SK-MEL-5 (cell line): ENCODE measurements at places on chromosomes 3 and 15. TPM values are rescaled to one million over a fixed set of nuclear protein-coding genes. Genes with fewer than 3 reads are reported as not detected.
A peak's percentile ranks its signal among the peaks of the same experiment; 100 is the strongest.

DNA sequence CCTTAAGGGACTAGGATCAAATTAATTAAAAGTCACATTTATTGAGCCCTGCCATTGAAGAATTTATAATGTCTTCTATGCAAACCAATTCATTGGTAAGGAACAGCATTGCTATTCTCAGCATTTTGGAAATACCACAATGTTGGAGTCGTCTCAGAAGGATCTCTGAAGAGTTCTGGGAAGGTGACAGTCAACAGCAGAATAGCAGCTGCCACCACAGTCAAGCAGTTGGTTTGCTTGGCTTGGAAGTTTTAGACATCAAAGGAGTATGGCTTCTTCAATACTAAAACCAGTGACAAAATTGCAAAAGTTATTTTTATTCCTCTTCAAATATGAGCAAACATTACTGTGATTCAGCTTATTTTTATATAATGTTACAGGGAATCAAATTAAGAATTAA is 167.9 kb downstream of the CNTN4 start:
- DNase-seq = no peak

GRCh38 chr3:89957451-89957850 is 850.0 kb downstream of the EPHA3 start:
- DNase-seq = no peak

- DNase-seq = peak; percentile 52
Observed at GRCh38 chr3:31768479-31769125, 212.5 kb downstream of the OSBPL10 start.

GRCh38 chr3:34276342-34276741 is 477.9 kb downstream of the PDCD6IP start:
- no peak for DNase-seq

DNA sequence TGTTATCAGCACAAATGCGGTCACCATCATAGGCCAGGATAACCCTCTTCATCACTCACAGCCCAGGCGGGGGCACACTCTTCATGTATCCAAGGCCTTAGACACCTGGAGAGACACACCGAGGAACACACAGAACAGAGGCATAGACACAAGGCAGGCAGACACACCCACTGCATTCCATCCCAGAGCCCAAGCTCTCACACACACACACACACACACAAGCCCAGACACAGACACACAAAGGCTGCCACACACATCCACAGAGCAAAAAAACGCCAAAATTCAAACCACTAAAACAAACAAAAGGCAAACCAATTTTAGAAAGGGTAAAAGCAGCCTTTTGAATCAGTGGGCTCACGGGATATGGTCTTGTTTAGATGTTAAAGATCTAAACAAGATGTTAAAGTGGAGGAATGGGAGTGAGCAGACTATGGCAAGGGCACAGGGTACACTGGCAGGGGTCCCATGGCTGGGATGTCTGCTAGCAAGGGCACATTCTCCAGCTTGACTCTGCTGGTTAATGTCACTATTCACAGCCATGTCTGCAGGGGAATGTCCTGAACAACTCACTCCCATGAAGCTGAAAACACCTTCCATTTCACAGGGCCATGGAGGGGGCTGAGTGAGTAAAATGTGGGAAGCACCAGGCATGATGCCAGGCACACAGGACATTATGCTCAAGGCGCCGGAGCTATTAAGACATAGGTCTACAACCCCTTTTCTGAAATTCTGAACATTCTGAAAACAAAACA is 14.9 kb upstream of the CRABP1 start:
- no peak for DNase-seq

DNA sequence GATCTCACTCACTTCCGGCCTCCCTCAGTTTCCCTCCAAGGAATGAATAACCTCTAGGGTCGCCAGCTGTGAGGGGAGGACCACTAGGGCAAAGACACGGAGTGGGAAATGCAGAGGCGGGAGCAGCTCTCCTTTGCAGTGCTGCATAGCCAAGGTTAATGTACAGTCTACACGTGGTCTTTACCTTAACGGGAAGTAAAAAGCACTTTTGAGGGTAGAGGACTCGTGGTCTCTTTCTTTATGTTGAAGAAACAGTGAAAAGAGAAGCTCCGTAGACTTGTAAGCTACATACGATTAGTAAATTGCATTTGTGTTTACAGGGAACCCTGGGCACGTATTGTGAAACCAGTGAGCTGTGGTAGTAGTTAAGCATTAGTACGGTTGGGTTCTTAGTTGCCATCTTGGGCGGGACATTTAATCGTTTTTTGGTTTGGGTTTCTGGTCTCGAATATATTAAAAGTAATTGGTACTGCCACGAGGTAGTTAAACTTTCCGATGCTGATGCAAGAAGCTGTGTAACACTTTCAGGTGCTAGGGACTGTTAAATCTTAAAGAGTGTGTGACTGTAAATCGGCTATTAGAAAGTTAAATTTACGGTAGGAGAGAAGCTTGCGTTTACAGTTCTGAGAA is 828 bp downstream of the U2SURP start:
- peak; percentile 37 for DNase-seq

GRCh38 chr15:86611417-86612040 is 531.9 kb downstream of the AGBL1 start:
- peak; percentile 5 for DNase-seq

GRCh38 chr15:41950489-41950888 is 21.9 kb downstream of the EHD4 start:
- DNase-seq = no peak

DNA sequence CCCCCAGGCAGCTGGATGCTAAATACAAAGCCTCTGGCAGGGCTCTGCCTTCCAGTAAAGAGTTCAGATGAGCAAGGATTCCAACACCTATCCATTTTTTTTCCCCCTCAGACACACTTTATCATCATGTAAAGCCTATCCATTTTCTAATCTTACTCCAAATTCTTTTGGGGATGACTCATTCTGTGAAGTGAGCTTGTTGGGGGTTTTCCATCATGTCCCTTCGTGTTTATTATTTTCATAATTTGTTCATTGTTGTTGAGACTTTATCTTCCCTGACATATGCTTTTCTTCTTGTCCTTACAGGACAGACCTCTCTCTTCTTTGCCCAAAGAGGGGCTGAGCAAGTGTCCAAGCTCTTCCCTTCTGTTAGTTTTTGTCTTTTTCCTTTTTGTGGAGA is 34.7 kb upstream of the SH3BP5 start:
- DNase-seq = no peak

DNA sequence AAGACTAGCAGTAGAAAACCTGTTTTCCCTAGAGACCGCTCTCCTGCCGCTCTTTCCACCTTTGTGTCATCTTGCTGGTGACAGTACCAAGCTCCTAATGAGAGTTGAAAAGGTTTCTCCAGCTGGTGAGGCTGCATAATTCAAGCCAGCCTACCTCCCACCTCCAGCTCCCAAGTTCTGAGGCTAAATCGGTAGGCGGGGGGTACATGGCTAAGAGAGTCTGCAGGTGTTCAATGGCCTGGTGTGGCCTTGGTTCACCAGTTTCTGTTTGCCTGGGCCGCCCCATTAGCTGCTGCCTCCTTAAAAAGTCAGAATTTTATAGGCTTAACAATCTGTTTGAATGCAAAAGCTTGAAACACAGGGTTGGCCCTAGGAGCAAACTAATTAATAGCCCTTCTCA is 262.8 kb downstream of the SLCO3A1 start:
- DNase-seq = no peak

DNA sequence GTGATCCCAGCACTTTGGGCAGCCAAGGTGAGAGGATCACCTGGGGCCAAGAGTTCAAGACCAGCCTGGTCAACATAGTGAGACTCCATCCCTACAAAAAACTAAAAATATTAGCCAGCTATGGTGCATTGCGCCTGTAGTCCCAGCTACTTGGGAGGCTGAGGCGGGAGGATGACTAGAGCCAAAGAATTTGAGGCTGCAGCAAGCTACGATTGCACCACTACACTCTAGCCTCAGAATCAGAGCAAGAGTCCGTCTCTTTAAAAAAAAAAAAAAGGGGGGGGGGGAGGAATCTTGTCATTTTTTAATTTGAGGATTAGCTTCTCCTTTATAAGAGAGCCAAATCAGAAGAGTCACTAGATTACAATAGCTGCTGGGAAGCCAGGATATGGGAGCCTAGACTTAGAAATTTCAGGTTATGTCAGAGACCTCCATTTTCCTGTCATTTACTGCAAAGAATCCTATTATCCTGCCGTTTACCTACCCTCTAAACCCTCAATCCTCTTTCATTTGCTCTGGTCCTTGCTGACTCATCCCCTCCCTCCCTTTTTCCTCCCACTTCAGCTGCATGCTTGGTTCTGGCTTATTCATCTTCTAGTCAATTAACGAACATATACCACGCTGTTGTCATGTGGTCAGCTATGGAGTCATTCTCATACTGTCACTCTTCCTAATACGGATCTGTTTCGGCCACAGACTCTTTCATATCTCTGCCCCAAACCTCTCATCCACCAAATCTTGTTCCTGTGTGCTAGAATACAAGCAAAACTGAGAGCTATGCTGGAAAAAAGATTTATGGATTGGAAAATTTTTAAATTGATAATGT is 83.8 kb upstream of the PPIB start:
- peak; percentile 95 for DNase-seq

DNA sequence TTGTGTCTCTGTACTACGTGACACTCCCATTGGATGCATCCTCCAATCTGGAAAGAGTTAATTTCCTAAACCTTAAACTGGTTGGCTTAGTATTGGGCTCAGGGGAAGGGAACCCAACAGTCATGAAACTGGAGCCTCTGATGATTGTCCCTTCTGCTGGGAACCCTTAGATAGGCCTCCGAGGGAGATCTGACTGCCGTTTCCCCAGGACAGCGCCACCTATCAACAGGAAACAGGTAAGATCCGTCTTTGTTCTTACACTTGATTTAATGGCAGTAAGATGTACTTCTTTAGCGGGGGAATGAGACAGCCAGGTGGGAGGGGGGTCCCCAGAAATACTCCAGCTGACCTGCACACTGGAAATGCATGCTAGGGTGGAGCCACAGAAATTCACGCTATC is 1749.6 kb downstream of the SI start:
- DNase-seq = peak; percentile 6

Gene DZIP1L
- total RNA-seq = 24.3 and 27.4 TPM in 2 replicates

Gene FOXL2NB
- total RNA-seq = not detected in 2 replicates

Gene SLC2A2
- total RNA-seq = not detected in 2 replicates

Gene CACNA1D
- 3.2 and 5.3 TPM in 2 replicates for total RNA-seq

Gene CAPN3
- total RNA-seq = 640 and 659 TPM in 2 replicates

Gene LRRC3B
- not detected in 2 replicates for total RNA-seq

Gene SI
- total RNA-seq = not detected in 2 replicates

Gene ALDH1A2
- total RNA-seq = 0.18 TPM in 1 of 2 replicates, not detected in the other

Gene GCNT3
- total RNA-seq = 0.48 and 0.59 TPM in 2 replicates
